ENCODE measurements at places on chromosomes 5 and 9. TPM values are rescaled to one million over a fixed set of nuclear protein-coding genes. Genes with fewer than 3 reads are reported as not detected.

Gene IFNB1
- polyA plus RNA-seq = not detected

Gene IFNA7
- not detected for polyA plus RNA-seq

Gene ADGRV1
- polyA plus RNA-seq = 0.17 TPM

Gene PCDHGA11
- 0.01 TPM for polyA plus RNA-seq

Gene TMEM215
- polyA plus RNA-seq = 0.03 TPM

Gene GNA14
- 0.04 TPM for polyA plus RNA-seq

Gene TSLP
- not detected for polyA plus RNA-seq

Gene SLC4A9
- not detected for polyA plus RNA-seq

Gene C5orf58
- polyA plus RNA-seq = not detected

Gene POLR3G
- polyA plus RNA-seq = 17.5 TPM

Gene MSMP
- not detected for polyA plus RNA-seq

Gene PCDHA7
- 0.08 TPM for polyA plus RNA-seq
